NCI-H1436 treated with DMSO at 0.1 percent for 48 hours (cell line): ENCODE measurements at places on chromosomes 5 and 9.

DNA sequence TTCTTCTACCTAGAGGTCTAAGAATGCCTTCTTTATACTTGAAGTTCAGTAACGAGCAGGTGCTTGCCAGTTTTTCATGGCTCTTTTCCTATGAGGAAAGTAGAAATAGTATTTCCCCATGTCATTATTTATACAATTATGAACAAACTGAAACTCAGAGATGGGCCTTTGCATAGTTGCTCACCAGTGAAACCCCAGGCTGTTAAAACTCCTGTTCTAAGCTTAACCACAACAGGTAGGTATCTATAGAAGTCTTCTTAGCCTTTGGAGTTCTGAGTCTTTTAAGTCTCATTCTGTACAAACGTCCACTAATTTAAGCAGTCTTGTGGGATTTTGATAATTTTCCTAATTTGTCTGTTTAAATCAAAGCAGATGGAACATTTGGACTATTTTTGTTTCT is 90.1 kb downstream of the STARD4 start:
- no peak for DNase-seq

GRCh38 chr5:136020001-136020382 is 8.8 kb upstream of the TGFBI start:
- no peak for DNase-seq

- DNase-seq: no peak
Measured at GRCh38 chr9:97895211-97895610, 27.1 kb downstream of the TRMO start.

- no peak for DNase-seq
Measured at GRCh38 chr9:84411683-84412267, 71.2 kb upstream of the SLC28A3 start.

DNA sequence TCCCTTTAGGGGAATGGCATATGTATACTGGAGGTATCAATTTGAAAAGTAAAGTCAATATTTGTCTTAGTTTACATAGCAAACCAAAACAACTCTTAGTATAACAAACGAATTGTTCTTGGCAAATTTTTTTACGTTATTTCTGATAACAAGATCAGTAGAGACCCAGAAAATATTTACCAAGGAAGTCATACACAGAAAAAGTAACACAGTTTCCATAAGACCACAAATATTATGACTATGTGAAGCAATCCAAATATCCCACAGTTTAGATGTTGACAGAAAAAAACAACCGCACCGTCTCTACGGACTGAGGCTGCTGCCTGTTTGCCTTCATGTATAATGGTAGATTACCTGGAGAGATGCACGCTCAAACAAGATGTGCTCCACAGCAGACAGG is 46.5 kb upstream of the DAPK1 start:
- no peak for DNase-seq

DNA sequence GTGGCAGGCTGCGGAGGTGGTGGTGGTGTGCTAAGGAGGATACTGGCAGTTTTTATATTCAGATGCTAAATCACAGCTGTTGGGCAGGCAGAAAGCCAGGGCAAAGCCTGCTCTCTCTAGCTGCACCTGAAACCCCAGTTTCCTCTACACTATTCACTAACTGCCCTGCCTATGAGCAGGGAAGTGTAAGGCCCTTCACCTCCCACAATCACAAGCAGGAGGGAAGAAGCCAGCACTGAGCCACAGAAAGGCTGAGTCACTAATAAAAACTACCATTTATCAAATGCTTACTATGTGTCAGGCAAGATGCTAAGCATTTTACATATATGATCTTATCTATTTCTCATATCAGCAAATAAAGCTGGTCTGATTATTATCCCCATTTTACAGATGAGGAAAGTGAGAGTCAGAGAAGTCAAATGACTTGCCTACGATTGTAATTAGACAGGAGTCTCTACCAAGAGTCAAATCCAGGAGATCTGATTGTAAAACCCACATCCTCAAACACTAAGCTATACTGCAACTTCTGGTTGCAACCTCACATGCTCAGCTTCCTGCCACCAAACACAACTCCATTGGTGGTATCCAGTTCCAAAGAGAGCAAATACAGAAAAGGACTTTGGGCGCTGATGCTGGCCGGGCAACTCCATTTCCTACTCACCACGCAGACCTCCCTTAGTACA is 17.7 kb upstream of the IL6ST start:
- DNase-seq: no peak

- no peak for DNase-seq
Measured at GRCh38 chr9:72945391-72945790, 7.5 kb downstream of the ALDH1A1 start.

GRCh38 chr5:40646266-40646665 is 33.4 kb upstream of the PTGER4 start:
- DNase-seq: no peak

- DNase-seq: no peak
Measured at GRCh38 chr9:90090997-90091396, 486.2 kb downstream of the GADD45G start.

GRCh38 chr5:9919306-9920030 is 289.3 kb upstream of the TAS2R1 start:
- DNase-seq: no peak

GRCh38 chr9:129836311-129837007 is 1.2 kb downstream of the USP20 start:
- no peak for DNase-seq

GRCh38 chr9:114591291-114591787 is 3.8 kb downstream of the ATP6V1G1 start:
- no peak for DNase-seq

- DNase-seq: no peak
Measured at GRCh38 chr9:104987743-104988142, 59.8 kb upstream of the ABCA1 start.

DNA sequence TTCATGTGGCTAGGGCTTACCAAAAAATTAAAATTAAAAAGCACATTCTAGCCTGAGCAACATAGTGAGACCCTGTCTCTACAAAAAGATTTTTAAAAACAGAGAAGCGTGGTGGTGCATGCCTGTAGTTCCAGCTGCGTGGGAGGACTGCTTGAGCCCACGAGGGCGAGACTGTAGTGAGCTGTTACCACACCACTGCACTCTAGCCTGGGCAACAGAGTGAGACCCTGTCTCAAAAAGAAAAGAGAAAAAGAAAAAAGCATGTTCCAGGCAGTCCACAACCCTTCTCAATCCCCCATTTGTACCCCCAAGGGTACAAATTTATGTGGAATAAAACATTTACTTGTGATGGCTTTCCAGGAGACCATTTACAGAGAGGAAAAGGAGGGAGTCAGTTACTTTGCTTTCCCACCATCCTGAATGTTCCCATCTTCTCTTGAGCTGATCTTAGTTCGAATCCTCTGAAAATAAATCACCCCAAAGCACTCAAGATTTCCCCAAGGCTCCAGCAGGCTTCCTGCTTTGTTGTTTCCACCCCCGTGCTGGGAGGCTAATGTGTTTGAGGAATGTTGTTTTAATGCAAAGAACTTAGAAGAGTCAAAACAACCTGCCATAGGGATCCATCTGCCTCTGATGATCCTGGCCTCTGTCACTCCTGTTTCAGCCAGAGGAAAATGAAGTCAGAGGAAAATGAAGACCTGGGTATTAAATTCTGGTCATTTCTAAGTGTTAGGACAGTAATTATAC is 384.7 kb downstream of the BNC2 start:
- DNase-seq: no peak

DNA sequence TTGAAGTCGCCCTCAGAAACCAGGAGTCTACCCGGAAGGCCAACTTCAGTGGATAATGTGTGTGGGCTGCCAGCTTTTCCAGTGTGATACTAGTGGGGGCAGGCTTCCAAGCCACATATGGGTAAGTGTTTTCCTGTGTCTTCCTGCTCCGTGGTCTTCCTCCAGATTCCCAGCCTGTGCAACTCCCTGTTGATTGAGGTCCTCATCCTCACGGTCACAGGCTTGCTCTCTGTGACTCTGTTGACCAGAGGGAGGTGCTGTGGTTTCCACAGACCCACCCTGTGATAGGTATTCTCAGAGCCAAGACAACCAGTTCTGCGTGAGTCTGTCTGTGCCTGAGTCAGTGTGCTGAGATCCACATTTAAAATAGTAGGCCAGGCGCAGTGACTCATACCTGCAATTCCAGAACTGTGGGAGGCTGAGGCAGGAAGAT is 388.0 kb upstream of the IRX2 start:
- DNase-seq: no peak

DNA sequence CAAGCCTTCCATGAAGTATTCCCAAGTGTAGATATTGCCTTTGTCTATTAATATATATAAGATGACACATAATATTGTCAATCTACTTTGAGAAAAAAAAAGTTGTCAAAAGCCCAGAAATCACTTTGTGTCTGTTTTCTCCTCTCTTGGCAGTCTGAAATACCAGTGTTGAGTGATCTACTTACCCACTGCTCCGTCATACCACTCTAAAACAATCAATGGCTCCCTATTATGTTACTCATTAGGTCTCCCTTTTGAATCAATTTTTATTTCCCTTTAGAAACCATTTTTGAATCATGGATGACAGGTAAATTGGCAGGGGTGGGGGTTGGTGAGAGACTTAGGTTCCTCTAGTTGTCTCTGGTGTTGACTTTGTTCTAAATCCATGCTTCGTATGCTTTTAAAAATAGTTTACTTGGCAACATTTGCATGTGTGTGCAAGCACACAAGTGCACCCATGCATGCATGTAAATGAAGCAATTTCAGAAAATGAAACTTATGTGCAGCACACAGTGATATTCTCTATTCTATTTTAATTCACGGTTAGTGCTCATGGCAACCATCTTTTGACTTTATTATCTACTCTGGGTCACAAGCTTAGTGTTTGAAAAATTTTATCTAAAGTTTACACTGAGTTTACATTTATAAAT is 378.9 kb downstream of the RAB3C start:
- no peak for DNase-seq

GRCh38 chr5:174725991-174726601 is 1.7 kb downstream of the MSX2 start:
- no peak for DNase-seq

GRCh38 chr9:85528142-85528541 is 213.6 kb downstream of the AGTPBP1 start:
- no peak for DNase-seq

DNA sequence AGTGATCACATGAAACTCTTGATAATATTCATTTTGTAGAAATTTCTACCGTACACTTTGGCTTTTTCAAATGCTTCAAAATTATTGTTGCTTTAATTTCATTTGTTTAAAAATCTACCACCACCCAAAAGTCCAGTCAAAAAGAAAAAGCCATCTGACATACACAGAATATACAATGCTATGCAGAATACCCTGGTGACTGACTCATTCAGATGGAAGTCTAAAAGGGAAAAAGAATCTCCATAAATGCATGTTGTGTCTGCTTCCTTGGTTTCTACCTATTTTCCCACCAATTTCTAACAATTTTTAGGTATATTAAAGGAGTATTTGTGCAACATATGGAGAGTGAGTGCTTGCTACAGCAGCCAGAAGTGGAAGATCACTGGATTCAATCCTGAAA is 9.3 kb upstream of the RAPGEF6 start:
- DNase-seq: no peak

DNA sequence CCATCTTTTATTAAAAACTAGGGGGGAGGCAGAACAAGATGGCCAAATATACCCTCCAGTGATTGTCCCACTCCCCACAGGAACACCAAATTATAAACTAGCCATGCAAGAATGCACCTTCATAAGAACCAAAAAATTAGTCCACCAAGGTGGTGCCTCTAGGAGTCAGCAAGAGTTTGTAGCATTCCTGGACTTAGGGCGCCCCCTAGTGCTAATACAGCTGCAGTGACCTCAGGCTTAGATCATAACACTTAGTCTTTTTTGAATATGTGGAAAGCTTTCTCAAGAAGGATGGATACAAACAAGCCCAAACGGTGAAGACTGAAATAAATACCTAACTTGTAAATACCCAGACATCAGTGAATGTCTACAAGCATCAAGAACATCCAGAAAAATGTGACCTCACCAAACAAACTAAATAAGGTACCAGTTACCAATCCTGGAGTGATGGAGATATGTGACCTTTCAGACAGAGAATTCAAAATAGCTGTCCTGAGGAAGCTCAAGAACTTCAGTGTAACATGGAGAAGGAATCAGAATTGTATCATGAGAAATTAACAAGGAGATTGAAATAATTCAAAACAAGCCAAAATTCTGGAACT is 19.3 kb downstream of the PPIP5K2 start:
- no peak for DNase-seq

DNA sequence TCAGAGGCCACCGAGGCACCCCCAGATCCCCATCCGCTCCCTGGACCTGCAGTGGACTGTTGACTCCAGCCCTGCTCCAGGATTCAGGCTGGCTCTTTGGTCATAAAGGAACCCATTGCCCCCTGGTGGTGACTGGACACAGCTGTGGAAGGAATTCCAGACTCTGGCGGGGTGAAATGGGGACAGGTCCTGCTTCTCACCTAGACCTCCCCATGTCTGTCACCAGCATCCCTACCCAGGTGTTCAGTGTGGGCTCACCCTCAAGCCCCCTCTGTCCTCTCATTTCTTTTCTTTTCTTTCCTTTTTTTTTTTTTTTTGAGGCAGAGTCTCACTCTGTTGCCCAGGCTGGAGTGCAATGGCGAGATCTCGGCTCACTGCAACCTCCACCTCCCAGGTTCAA is 25.5 kb upstream of the STXBP1 start:
- DNase-seq: no peak

DNA sequence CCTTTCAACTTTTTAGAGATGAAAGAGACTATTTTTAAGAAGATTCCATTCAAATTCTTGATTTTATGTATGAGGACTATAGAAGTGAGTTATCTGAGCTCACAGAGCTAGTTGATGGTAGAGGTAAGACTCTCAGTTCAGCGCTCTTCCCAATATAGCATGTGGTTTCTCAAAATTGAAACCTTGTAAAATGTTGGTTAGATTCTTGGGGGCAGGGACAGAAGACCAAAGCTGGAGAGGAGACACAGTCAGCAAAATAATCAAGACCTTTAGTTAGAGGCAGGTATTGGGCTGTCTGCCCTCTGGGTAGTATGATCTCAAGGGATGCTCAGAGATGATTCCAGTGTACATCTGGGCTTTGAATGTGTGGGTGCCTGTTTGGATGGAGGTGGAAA is 246.4 kb downstream of the SH3GL2 start:
- no peak for DNase-seq

DNA sequence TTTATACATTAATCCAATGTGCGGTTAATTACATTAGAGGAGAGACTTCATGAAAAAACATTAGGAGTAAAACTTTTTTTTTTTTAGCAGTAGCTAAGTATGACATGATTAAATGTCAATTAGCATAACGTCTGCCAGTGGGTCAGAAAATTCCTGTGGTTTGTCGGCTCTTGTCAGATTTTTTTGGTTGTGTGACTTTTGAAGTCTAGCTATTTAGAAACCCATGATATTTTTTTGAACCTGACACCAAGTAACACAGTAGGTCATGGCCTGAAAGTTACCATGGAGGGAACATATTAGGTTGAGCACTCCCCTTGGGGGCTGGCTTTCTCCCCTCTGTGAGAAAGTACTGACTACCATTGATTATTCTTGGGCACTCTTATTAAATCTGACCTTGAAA is 84.8 kb upstream of the ALDH1A1 start:
- no peak for DNase-seq

GRCh38 chr9:6051511-6051950 is 36.1 kb upstream of the RANBP6 start:
- DNase-seq: no peak

DNA sequence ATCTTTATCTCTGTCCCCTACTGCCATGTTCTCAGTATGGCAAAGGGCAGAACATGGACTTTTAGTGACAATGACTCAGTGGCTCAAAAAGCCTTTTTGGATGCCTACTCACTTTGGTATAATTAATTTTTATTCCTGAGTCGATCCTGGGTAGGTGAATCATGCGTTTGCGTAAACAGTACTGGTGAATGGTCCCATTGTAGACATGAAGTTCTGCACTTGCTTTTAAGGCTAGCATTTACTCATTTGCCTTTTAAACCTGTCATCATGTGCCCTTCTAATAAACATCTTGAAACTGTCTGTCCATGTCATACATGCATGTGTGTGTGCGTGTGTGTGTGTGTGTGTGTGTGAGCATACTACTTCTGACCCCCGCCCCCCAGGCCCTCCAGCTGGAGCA is 223.0 kb downstream of the AUH start:
- DNase-seq: no peak
